ENCODE measurements at places on chromosomes 5 and 9.
A peak's percentile ranks its signal among the peaks of the same experiment; 100 is the strongest.

DNA sequence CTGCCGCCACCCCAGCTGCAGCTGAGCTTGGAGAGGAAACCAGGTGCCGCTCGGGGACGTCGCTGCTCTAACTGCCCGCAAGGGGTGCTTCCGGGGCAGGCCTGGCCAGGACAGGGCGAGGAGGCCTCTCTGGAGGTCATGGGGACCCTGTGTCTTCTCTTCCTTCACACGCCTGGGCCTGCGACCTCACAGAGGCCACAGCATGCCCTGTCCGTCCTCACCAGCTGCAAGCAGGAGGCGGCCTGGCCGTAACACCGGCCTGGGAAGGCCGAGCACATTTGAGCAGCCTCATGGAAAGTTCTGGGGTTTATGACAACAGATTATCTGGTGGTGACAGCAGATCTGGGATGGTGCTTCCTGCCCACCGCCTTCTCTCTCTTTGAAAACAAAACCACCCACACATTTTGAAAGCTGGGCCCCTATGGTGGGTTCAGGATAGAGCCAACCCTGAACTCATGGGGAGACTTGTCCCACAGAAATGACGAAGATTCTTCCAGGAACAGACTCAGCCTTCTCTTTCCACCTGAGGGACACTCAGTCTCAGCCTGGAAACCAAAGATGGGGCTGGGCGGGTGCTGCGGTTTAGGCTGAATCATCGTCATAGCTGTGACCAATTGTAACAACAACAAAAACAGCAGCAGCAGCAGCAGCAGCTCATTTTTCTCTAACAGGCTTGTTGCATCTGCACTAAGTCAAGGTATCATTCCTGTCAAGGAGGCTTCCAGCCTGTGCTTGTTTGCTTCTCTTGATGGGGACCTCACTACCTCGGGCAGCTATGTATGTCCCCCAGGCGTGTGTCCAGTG lies 99.6 kb upstream of the RAPGEF1 start:
- peak; percentile 2 for DNase-seq

GRCh38 chr5:95600557-95600956 lies 19.3 kb upstream of the GPR150 start:
- DNase-seq, result no peak

DNA sequence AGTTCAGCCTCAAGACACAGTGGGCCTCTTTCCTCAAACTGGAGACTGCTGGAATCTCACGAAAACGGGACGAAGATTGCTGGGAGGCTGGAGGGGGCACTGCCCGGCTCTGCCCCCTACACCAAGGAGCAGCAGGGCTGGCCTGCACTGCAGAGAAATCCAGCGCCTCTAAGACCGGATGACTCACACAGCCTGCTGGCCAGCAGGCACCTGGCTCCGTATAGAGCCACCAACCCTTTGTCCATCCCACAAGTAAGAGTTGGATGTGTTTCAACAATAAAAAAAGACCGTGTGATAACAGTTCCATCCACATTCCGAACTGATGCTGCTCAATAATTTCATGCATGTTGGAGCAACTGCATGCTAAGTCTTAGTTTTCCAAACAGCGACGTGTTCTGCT lies 11.5 kb downstream of the CCDC127 start:
- DNase-seq, result no peak

DNA sequence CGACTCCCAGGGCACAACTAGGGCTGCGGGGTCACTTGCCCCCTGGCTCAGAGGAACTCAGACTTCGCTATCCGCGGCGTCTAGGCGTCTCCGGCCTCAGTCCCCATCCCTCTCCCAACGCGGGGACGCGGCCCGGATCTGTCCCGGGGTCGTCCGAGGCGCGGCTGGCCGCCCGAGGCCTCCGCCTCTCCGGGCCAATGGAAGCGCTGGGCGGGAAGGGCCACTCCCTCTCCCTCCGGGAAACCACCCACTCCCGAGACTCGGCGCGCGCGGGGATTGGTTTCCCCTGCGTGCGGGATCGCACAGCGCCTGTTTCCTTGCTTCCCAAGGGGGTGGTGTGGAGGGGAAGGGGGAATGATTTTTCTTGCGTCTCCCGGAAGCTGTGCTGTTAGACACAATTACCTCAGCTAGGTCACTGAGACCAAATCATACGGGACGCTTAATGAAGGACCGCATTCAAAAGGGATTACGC lies 38.3 kb downstream of the NR2F1 start:
- no peak for DNase-seq

GRCh38 chr5:38384396-38384795 lies 126.0 kb downstream of the EGFLAM start:
- no peak for DNase-seq

- DNase-seq, result no peak
Observed at GRCh38 chr5:173664154-173664526, 47.7 kb upstream of the BOD1 start.

GRCh38 chr5:117207088-117207668 lies 632.6 kb upstream of the SEMA6A start:
- no peak for DNase-seq
